ENCODE measurements at places on chromosomes 5 and 9.

DNA sequence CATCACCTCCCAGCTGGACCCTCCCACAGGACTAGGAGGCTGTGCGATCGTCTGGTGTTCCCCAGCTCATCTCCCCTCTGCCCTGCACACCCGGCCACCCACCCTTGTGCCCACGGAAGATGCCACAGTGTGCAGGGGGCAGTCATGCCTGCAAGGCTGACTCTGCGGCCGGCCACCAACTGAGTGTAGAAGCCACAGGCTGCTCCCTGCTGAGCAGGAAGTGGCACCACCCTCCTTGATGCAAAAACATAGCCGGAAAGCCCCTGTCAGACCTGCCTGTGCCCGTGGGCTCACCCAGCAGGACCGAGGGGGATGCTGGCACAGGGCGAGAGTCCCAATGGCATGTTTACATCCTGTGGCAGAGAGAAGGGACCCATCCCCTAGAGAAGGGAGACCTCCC lies 40.3 kb upstream of the SLC12A7 start:
- no peak for DNase-seq

DNA sequence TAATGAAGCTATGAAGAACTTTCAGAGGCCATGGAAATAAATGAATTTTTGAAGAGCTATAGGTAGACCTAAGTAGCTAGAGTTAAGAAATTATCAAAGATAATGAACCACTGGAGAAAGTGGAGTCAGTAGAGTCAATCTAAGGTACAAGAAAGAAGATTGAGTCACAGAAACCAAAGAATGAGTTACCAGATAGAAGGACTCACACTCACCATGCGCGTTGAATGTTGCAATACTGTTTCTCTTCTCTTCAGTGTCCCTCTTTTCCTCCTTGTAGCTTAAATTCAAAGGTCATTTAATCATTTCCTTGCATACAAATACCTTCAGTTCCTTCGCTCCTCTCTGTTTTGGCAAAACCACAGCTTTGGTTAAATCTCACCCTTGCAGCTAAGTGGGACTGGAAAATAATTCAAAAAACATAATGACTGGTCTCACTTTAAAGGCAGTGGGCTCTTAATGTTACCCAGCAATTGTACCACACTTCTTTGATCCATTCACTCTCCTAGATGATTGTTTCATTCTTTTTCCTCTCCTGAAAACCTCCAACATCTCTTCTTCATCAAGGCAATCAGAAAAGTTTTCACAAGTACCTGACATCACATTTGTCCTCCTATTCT lies 58.3 kb downstream of the NIPBL start:
- DNase-seq, result no peak

DNA sequence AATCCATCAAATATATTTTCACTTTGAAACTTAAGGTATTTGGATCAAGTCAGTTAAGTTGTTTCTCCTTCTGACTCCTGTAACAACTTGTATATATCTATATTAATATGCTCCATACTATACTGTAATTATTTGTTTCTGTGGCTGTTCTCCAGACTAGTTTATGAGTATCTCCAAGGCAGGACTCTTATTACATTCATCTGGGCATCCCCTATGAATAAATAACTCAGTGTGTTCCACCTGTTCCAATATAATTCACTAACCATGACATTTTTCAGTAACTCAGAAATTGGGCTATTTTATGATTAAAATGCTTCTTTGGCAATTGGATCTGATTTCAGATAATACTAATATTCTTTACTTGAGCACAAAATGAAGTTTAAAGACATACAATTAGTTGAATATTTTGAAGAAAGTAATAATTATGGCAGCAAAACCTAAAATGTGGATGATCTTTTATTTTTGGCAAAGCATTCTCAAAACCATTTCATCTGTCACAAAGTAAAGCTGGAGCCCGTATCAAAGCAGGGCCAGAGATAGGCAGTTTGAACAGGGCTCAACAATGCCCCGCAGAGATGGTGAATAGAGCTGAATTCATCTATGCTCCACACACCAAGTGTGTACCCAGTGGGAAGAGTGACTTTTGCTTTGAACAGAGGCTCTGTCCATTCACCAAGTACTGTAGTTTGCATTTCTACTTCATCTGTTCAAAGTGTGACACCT lies 314.3 kb downstream of the PDE4D start:
- no peak for DNase-seq

GRCh38 chr9:113738893-113739604 lies 137.1 kb upstream of the ZNF618 start:
- DNase-seq, result no peak

DNA sequence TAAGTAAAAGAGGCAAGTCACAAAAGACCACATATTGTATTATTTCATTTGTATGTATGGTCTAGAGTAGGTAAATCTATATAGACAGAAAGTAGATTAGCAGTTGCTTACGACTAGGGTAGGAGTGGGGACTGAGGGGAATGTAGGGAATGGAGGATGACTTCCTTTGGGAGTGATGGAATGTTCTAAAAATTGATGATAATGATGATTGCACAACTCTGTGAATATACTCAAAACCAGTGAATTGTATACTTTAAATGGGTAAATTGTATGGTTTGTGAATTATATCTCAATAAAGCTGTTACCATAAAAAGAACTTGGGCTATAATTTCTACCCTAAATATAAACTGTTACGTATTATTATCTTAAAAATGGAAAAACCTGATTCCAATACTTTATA lies 35.0 kb downstream of the ADAMTS6 start:
- DNase-seq, result no peak

- no peak for DNase-seq
Measured at GRCh38 chr5:36237751-36238150, 4.0 kb downstream of the NADK2 start.

Measured in right atrium auricular region (tissue), 2 donors.